ENCODE measurements at places on chromosomes 16 and 17.
A peak's percentile ranks its signal among the peaks of the same experiment; 100 is the strongest.

DNA sequence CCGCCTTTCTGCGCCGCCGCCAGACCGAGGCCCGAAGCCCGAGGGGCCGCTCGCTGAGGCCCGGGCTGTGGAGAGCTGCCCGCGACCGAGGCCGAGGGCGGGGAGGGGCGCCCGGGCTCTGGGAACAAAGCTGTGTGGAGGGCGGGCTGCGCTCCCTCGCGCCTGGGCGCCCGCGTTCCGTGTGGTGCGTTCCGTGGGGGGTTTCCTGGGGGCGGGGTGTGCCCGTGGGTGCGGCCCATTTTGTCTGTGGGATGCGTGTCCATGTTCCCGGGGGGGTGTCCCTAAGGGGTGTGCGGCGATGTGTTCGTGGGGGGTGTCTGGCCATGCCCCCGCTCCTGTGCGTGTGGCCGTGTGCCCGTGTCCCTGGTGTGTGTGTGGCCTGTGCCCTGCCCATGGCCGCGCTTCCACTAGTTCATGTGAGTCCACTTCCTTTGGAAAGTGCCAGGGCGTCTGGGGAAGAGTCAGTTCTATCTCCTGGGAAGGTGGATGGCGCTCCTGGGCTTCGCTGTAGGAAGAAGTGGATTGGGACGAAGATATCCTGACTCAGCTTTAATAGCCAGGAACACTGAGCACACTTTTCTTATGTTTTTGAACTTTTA is 520 bp downstream of the JPT2 start:
- H3K4me3 ChIP-seq: peak overlapping the region; percentile 87
- peaks cover 19% of the 10 kb centered on the region for H3K36me3 ChIP-seq
- H3K27ac ChIP-seq: peak overlapping the region; percentile 90
- DNase-seq: peak; percentile 31
- H3K4me1 ChIP-seq: peaks cover 18% of the 10 kb centered on the region

GRCh38 chr17:12522743-12523183 is 142.9 kb upstream of the MYOCD start:
- H3K4me1 ChIP-seq: no peaks in the 10 kb centered on the region
- H3K4me3 ChIP-seq: no peak overlapping the region
- no peaks in the 10 kb centered on the region for H3K36me3 ChIP-seq
- peak; percentile 34 for DNase-seq

GRCh38 chr17:9286434-9286833 is 265.1 kb downstream of the NTN1 start:
- no peaks in the 10 kb centered on the region for H3K36me3 ChIP-seq
- H3K27me3 ChIP-seq: no peaks in the 10 kb centered on the region
- H3K4me1 ChIP-seq: peaks cover 7% of the 10 kb centered on the region
- H3K4me3 ChIP-seq: no peak overlapping the region

- no peaks in the 10 kb centered on the region for H3K4me1 ChIP-seq
- H3K27ac ChIP-seq: no peak overlapping the region
- no peaks in the 10 kb centered on the region for H3K27me3 ChIP-seq
- H3K4me3 ChIP-seq: no peak overlapping the region
- no peak for DNase-seq
- H3K36me3 ChIP-seq: no peaks in the 10 kb centered on the region
Measured at GRCh38 chr16:66354034-66354909, 12.2 kb upstream of the CDH5 start.

DNA sequence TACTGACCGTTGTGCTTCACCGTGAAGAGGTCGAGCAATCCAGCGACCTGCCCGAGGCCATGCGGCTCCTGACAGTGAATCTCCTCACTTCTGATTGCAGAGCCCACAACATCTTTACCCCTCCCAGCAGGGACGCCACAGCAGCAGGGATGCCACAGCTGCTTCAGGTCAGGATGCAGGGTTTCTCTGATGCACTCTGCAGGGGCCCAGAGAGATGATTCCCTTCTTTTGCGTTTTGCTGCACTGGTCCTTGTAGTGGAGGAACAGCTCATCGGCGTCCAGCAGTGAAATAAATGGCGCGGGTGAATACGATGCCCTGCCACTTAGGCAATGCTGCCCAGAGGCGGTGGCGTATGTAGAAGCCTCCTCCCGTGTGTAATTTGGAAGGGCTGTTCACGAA is 5.6 kb downstream of the KIAA0513 start:
- no peaks in the 10 kb centered on the region for H3K36me3 ChIP-seq
- H3K4me1 ChIP-seq: peaks cover 18% of the 10 kb centered on the region
- H3K27me3 ChIP-seq: peaks cover 4% of the 10 kb centered on the region

GRCh38 chr17:43393944-43394482 is 4.8 kb upstream of the ARL4D start:
- H3K27ac ChIP-seq: no peak overlapping the region
- H3K4me1 ChIP-seq: no peaks in the 10 kb centered on the region
- DNase-seq: peak; percentile 84
- no peaks in the 10 kb centered on the region for H3K36me3 ChIP-seq

GRCh38 chr16:86775511-86775921 is 197.2 kb downstream of the FOXL1 start:
- H3K4me1 ChIP-seq: peaks cover 3% of the 10 kb centered on the region
- no peak overlapping the region for H3K4me3 ChIP-seq
- H3K27ac ChIP-seq: no peak overlapping the region
- DNase-seq: peak; percentile 8
- H3K27me3 ChIP-seq: peaks cover 59% of the 10 kb centered on the region
- no peaks in the 10 kb centered on the region for H3K36me3 ChIP-seq
